ENCODE measurements at places on chromosomes 11 and 22.
A peak's percentile ranks its signal among the peaks of the same experiment; 100 is the strongest.

GRCh38 chr22:19607192-19608002, 83.2 kb upstream of the CLDN5 start:
- no peak for DNase-seq

GRCh38 chr11:85627332-85627997, at the start of gene DLG2:
DLG2 (minus strand) TSS chr11:85627344.
- peak; percentile 50 for DNase-seq

DNA sequence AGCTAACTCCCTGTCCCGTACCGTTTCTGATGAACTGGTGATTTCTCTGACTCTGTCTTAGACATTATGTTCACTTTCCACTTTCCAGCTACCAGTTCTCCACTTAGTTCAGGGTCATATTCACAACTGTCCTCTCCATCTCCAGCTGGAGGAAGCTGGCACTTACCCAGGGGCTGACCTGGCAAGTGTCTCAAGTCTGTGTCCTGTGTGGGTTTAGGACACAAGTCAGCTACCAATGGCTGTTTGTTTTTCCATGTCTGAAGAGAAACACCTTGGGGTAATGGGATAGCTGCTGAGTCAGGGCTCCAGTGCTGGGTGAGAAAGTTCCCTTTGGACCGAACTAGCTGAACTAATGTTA, 134.4 kb downstream of the CSNK2A3 start:
- DNase-seq = no peak

- no peak for DNase-seq
Observed at GRCh38 chr11:34928960-34929680, 12.7 kb downstream of the PDHX start.

GRCh38 chr22:17896586-17896985, 122.3 kb upstream of the BID start:
- no peak for DNase-seq

GRCh38 chr11:107249054-107249453, 208.6 kb downstream of the CWF19L2 start:
- DNase-seq = no peak

DNA sequence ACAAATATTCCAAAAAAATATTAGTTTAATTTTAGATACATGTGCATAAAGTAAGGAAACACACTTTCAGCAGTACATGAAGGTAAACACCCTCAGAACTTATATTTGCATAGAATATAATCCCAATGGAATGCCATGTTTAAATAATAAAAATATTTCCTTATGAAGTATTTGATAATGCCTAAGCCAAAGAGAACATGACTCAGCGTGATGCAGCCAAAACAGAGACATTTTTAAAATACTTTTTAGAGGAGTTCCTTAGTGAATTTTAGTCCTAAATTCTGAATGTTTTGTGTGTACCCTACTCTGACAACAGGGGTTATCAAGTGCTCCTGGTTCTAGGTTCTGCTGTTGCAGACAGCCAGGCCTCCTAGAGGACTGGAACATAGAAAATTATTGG, 39.1 kb upstream of the POU2AF2 start:
- no peak for DNase-seq

- no peak for DNase-seq
Observed at GRCh38 chr22:31089160-31090100, 8.3 kb downstream of the SMTN start.

GRCh38 chr11:86893235-86893634, 62.0 kb downstream of the FZD4 start:
- no peak for DNase-seq

DNA sequence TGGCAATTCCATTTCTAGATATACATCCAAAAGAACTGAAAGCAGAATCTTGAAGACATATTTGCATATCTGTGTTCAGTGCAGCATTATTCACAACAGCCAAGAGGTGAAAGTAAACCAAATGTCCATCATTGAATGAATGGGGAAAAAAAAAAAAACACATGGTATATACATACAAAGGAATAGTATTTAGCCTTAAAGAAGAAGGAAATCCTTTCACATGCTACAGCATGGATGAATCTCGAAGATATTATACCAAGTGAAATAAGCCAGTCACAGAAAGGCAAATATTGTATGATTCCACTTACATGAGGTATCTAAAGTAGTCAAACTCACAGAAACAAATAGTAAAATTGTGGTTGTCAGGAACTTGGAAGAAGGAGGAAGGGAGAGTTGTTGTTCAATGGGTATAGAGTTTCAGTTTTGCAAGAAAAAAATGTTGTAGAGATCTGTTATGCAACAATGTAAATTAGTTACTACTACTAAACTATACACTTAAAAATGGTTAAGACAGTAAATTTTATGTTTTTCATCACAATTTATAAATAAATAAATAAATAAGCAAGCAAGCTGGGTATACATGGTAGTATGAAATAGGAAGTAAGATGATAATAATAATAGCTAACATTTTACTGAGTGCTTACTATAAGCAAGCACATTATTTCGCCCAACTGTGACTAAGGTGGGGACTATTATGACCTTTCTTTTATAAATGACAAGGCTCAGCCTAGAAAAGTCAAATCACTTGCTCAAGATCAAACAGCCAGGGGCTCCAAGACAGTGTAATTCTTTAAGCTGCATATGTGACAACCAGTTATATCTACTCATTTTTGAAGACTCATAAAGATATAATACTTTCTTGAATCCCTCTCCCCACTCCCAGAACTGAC, 50.0 kb downstream of the FAM168A start:
- no peak for DNase-seq

DNA sequence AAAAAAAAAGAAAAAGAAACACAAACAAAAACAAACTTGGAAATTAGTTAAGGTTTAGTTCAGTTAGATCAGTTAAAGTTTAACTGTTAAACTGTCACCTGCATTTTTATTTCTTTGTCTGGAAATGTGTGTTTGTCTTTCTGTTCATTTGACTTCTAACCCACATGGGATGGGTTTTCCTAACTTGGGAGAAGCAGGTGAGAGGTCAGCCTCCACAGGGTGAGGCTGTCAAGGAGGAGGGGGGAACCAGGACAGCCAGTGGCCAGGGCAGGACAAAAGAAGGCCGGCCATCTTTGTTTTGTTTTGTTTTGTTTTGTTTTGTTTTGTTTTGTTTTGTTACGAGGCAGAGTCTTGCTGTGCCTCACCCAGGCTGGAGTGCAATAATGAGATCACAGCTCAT, 13.4 kb upstream of the GCAT start:
- no peak for DNase-seq

- no peak for DNase-seq
Observed at GRCh38 chr11:73528483-73529203, 69.3 kb downstream of the FAM168A start.

GRCh38 chr22:22895776-22896445, 8.3 kb downstream of the IGLL5 start:
- DNase-seq = no peak

- no peak for DNase-seq
Observed at GRCh38 chr11:47928426-47928825, 51.9 kb upstream of the PTPRJ start.
